ENCODE measurements at places on chromosomes 6 and 20. TPM values are rescaled to one million over a fixed set of nuclear protein-coding genes. Genes with fewer than 3 reads are reported as not detected.

The PBOV1 gene
- not detected for total RNA-seq

The RNF217 gene
- 13.6 TPM for total RNA-seq

The COL9A3 gene
- total RNA-seq: 6.1 TPM

The EYS gene
- not detected for total RNA-seq

The FAM83C gene
- total RNA-seq: not detected

The PRICKLE4 gene
- not detected for total RNA-seq

The FOXS1 gene
- 2.0 TPM for total RNA-seq

The MAP7 gene
- total RNA-seq: 0.95 TPM

The DSP gene
- total RNA-seq: 67.4 TPM

The SLC25A27 gene
- 7.5 TPM for total RNA-seq

The BNIP5 gene
- total RNA-seq: not detected

The RSPO4 gene
- not detected for total RNA-seq

GRCh38 chr6:101700655-101701054, 307.1 kb downstream of the GRIK2 start:
- no peak for DNase-seq

DNA sequence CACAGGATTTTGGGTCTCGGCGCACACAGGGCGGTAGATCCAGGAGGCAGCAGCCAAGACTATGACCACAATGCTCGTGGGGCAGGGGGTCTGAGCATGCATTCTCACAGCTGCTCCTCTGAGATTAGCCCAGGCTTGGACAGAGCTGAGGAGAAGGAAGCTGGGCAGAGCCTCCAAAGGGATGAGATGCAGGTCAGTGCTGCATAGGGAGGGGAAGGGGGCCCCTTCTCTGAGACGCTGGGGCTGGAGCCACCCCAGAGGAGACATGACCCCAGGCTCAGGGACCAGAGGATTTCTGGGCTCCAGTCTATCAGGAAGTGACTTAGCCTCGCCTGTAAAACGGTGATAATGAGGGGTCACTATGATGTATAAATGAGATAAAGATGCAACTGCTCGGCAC, 93.9 kb downstream of the BFSP1 start:
- no peak for DNase-seq

- DNase-seq: no peak
Observed at GRCh38 chr6:140782941-140783340, 1349.8 kb upstream of the GJE1 start.

- peak; percentile 60 for DNase-seq
Observed at GRCh38 chr20:53737396-53738038, 143.9 kb upstream of the ZNF217 start.

DNA sequence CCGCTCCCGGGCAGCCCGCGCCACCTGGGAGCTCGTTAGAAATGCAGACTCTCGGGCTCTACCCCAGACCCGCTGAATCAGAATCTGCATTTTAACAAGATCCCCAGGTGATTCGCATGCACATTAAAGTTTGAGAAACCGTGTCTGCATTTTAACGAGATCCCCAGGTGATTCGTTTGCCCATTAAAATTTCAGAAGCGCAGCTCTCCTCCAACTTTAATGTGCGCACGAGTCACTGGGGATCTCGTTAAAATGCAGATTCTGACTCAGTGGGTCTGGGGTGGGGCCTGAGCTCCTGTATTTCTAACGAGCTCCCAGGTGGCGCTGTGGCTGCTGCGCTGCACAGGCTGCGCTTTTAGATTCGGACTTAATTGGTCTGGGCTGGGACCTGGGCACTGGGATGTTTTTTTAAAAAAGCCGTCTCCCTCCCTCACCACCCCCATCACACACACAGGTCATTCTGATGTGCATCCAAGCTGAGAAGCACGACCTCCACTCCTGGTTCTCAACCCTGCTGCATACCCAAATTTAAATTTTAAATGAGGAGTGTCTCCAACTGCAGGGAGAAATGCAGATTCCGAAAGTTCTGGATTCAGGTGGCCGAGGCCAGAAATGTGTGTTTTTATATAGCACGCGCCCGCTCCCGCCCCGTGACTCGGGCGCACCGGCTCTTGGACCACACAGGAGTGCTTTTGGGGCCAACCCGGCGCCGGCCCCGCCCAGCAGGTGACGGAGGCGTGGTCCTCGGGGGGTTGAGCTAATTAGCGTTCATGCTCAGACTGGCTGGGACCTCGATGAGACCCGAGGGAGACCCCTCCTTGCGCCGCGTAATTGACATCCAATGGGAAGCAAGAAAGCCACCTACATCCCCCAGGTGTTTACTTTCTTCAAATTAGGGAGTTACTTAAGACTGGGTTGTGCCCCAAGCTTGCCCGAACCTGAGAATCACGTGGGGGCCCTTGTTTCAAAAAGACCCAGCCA, 85.8 kb downstream of the ZFP64 start:
- peak; percentile 48 for DNase-seq

DNA sequence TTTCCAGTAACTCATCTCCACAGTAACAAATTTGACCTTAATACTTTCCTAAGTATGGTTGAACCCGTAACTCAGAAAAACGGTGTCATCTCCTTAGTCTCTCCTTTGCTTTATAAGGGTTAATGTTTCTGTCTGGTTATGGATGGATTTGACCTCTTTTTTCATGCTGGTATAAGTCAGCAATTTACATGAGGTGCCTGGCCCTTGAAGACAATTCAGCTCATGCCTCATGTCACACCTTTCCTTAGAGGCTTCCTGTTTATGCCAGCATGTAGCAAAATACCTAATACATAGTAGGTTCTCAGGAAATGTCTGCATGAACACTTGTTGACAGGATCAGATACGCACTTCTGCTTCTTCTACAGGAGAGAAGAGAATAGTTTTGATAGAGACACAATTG, 37.7 kb upstream of the C20orf144 start:
- DNase-seq: no peak

- DNase-seq: peak; percentile 41
Observed at GRCh38 chr20:50110141-50111047, 2.6 kb downstream of the UBE2V1 start.

- DNase-seq: no peak
Observed at GRCh38 chr6:71349976-71350615, 61.5 kb downstream of the OGFRL1 start.

DNA sequence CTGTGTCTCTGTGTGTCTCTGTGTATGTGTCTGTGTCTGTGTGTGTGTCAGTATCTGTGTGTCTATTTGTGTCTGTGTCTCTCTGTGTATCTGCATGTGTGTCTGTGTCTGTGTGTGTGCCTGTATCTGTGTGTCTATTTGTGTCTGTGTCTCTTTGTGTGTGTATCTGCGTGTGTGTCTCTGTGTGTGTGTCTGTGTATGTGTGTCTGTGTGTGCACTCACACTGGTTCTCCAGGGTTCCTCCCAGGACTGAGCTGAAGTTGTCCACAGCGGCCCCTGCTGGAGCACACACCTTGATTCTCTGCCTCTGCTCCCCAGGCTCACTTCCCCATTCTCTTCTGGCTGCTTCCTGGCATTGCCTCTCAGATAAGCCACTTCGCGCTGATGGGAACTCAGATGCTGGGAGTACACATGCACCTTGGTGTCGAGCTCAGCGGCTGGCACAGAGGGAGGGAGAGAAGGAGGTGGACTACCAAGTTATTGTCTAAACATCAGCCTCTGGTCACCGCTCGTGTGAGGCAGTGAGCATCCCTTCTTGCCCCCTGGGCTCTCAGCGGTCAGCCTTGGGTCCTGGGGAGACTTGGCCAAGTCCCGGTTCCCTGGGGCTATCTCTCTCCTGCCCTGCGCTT, 104.9 kb upstream of the NXT1 start:
- peak; percentile 33 for DNase-seq

GRCh38 chr6:2839195-2839981, 2.3 kb downstream of the SERPINB1 start:
- DNase-seq: peak; percentile 65

GRCh38 chr6:120876424-120876823, 457.9 kb downstream of the TBC1D32 start:
- DNase-seq: no peak

DNA sequence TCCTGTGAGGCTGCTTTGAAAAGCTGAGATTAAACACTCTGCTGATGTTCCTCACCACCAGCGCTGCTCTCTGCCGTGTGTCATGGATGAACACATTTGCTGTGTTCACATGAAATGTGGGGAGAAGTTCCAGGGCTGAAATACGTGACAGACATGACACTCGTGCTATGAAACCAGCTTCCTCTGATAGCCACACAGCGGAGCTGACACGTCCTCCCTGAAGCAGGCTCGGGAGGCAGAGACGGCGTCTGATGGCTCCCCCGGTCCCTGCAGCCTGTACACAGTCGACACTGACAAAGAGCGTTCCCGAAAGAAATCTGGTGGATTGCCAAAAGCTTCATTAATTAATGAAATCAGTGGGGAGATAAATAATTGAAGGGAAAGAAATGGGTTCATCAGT, 17.5 kb downstream of the AGPAT4 start:
- no peak for DNase-seq

GRCh38 chr6:3643921-3644738, 107.4 kb downstream of the PXDC1 start:
- no peak for DNase-seq

DNA sequence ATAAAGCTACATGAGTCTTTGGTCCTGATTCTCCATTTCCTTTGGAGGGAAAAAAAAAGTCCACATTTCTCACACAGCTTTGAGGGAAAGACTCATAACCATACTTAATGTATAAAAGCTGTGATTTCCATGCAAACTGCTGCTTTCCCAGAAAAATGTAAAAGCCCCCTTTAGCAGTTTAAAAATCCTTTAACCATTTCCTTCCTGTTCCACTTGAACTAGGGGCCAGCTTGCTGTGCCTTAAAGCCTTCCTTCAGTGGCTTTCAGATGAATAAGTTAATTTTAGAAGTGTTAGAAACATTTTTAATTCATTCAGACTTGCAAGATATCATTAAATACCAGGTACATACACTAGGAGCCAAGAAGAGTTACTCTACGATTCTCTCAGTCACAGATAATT, 273.5 kb downstream of the PKHD1 start:
- DNase-seq: no peak

- no peak for DNase-seq
Observed at GRCh38 chr20:15406072-15406471, 1068.7 kb upstream of the FLRT3 start.

GRCh38 chr20:53428996-53429395, 164.6 kb downstream of the ZNF217 start:
- no peak for DNase-seq

DNA sequence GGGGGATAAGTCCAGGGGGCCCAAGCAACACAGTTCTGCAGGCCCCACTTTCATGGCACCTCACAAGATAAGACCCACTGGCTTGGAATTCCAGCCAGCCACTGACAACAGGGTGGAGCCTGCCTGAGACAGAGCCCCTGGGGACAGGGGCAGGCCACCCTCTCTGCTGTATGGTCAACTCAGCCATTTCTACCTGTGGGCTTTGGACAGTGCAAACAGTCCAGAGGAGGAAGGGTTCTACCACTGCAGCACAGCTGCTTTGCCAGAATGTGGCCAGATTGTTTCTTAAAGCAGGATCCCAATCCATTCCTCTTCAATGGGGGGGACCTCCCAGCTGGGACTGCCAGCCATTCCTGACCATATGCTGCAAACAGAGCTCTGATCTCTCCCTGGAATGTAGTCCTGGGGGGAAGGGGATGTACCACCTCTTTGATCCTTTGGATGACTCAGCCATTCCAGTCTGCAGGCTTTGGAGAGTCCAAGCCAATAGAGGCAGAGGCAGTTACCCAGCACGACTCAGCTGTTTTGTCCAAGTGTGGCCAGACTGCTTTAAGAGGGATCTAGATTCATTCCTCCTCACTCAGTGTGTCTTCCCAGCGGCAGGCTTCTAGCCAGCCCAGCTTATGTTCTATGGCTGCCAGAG, 842.2 kb downstream of the EPHA7 start:
- peak; percentile 23 for DNase-seq

DNA sequence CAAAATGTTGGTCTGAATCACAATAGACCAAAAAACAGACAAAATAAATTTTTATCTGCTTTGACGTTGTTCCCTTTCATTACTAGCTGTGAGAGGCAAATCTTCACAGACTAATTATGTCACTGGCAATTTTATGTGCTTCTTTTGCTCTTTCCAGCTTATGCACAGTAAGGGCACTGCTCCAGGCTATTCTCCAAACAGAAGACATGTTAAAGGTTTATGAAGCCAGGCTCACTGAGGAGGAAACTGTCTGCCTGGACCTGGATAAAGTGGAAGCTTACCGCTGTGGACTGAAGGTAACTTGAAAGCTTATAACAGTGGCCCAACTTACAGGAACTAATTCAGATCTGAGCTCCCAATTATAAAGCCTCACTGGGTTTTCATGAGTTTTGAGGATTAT, 15.5 kb upstream of the SNRNP48 start:
- no peak for DNase-seq

GRCh38 chr6:64831680-64832079, 875.3 kb downstream of the EYS start:
- no peak for DNase-seq

- no peak for DNase-seq
Observed at GRCh38 chr6:140438346-140438735, 1063.9 kb upstream of the CITED2 start.

DNA sequence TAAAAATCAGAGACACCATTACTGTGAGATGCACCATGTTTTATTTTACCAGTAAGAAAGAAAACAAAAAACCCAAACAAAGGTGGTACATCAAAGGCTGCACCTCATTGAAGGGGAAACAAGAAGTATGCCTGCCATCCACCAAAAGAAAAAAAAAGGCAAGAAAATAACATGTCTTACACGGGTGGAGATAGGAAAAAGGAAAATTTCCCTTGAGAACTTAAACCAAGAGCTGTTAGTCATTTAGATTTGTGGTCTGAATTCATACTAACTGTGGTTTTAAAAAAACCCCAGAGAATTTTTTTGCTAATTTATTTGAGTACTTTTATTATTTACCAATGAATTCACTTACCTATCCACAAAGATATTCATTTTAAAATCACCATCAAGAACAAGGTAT, 144.0 kb downstream of the LRRC1 start:
- DNase-seq: no peak

Measured in Daoy (cell line).